NCI-H446 treated with DMSO at 0.1 percent for 48 hours (cell line): ENCODE measurements at places on chromosomes 1 and 21.

DNA sequence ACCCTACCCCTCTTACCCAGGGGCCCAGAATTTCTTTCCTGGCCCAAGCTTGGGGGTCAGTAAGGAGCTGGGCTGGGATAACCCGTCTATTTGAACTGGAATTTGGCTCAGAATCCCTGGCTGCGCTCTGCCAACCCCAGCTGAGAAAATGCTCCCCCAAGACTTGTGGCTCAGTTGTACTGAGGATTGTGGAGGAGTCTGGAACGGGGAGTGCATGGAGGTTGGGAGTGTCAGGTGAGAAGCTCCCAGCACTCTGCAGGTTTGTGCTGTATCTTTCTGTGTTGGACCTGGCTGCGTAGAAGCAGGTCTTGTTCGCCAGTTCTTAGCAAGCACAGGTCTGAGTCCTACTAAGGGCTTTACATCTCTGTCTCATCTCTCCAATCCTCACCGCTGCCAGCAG lies 1.6 kb downstream of the TCEA3 start:
- no peak for DNase-seq

- no peak for DNase-seq
Observed at GRCh38 chr1:160451119-160451858, 50.9 kb downstream of the VANGL2 start.

- no peak for DNase-seq
Observed at GRCh38 chr21:41431788-41432548, 5.9 kb downstream of the MX1 start.

DNA sequence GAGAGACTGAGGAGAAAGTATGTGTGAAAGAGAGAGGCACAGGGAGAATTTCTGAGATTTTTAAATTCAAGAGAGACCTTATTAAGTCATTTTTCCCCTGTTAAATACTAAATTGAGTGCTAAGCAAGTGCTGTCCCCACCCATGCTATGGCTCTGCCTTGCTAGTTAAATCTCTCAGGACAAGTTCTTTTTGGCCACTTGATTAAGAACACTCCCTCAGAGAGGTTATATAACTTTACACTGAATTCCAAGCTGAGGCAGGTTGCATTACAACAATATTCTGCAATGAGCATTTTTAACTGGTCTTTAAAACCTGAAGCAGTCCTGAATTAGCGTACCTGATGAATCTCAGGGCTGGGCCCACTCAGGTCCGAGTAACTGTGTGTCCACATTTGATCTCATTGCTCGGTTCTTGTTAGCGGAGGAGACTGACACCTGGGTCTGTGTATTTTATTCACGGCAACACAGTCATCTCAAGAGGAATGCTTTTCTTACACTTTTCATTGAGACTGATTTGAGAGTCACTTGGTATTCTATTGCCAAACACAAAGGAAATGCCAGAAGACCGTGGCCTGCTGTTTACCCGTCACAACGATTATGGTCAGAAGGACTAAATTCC lies 187.6 kb upstream of the ST6GALNAC5 start:
- DNase-seq = no peak

DNA sequence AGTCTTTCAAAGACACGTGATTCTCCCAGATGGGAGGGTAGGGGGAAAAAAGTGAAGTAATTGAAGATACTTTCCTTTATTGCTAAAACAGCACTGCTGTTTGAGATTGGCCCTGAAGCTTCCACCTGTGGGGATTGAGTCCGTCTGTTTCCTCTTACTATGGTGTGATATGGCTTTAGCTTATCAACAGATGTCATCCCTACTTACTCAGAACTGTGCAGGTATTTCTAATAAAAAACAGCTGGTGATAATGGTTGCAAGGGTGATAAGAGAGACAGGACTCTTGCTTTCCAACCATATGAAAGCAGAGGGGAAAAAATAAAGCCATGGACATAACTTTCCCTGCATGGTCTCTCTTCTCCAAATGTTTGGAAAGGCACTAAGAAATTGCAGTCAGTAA lies 41.7 kb upstream of the C8B start:
- no peak for DNase-seq

- DNase-seq = peak; percentile 94
Observed at GRCh38 chr1:243496187-243496646, 240.4 kb downstream of the SDCCAG8 start.

DNA sequence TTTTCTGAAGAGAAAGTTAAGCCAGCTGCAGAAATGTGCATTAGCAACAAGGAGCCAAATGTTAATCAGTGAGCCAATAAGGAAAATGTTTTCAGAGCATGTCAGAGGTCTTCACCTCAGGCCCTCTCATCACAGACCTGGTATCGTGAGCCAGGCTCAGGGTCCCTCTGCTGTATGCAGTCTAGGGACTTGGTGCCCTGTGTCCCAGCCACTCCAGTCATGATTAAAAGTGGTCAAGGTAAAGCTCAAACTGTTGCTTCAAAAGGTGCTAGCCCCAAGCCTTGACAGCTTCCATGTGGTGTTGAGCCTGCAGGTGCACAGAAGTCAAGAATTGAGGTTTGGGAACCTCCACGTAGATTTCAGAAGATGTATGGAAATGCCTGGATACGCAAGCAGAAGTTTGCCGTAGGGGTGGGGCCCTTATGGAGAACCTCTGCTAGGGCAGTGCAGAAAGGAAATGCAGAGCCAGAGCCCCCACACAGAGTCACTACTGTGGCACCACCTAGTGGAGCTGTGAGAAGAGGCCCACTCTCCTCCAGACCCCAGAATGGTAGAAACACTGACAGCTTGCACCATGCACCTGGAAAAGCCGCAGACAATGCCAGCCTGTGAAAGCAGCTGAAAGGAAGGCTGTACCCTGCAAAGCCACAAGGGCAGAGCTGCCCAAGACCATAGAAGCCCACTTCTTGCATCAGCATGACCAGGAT lies 1128.7 kb downstream of the AMY1C start:
- DNase-seq = no peak

- no peak for DNase-seq
Observed at GRCh38 chr1:88376421-88376820, 307.7 kb upstream of the PKN2 start.
